ENCODE measurements at places on chromosomes 4 and X.

DNA sequence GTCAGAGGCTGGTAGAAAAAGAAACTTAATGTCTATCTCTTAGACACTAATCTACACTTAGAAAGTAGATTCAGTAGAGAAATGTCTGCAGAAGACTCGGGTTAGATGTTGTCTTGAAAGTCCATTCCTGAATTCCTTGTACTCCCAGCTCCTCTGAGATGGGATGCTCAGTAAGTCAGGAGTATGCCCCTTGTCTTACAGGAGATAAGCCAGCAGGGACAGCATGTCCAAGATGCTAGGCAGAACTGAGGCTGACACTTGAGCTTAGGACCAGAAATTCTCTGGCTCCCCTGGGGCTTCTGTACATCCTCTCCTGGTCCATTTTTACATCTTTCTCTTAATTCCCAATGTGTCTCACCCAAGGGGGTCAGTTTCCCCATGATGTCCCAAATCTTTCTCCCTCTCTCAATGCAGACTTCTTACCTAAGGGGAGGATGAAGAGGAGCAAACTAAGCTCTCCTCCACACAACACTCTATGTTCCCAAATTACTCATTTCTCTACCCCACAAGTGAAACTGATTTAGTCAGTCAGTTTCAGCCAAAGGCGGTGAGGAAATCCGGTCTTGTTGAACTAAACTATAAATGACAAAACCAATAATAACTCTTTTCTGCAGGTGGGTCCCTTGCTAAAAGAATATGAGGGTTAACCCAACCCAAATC lies 558.2 kb upstream of the DIPK2B start:
- DNase-seq = no peak

DNA sequence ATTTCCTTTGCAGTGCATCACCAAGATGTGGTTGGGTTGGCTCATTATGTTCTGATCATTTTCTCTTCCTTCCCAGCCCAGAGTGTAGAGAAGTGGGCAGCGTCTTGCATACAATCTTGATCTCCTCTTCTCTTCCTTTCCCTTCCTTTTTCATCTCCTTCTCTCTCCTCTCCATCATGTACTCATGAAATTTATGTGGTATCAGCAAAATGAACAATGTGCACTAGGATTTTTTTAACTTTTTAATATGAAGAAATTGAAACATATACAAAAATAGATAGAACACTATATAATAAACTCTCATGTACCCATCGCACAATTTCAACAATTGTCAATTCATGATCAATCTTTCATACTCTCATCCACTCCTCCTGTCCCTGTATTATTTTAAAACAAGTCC lies 593.5 kb downstream of the BCOR start:
- no peak for DNase-seq

DNA sequence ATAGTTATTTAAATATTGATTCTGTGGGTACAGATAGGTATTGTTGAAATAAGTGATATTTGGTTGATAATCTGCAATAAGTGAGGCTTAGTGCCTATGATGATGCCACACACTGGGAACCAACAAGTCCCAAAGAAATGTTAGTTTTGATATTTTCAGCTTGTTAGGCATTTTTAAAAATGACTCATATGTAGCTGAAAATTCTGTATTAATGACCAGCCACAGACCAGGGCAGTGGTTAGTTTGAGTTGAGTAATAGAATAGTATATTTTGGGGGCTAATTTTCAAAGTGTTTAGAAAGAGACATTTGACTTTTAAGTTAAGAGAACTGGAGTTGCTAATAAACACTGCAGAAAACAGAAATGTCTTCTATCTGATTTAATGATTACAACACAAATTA lies 9.4 kb downstream of the INTU start:
- DNase-seq = no peak

DNA sequence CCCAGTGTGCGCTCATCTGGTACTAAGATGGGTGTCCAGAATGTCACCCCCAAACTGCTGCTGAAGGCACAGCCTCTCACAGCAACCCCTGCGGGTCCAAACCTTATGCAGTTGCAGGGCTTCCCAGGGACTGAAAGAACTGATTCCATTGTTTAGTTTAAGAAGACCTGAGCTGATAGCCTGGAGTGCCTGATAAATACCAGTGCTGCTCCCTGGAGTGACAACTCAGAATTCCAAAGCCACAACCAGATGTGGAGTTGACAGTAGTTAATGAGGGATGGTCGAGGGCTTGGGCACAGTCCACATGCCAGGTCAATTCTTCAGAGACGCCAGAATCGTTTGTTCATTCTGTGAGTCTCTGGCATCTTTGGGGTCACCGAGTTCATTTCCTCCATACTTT lies 71.2 kb downstream of the LNX1 start:
- DNase-seq = no peak

DNA sequence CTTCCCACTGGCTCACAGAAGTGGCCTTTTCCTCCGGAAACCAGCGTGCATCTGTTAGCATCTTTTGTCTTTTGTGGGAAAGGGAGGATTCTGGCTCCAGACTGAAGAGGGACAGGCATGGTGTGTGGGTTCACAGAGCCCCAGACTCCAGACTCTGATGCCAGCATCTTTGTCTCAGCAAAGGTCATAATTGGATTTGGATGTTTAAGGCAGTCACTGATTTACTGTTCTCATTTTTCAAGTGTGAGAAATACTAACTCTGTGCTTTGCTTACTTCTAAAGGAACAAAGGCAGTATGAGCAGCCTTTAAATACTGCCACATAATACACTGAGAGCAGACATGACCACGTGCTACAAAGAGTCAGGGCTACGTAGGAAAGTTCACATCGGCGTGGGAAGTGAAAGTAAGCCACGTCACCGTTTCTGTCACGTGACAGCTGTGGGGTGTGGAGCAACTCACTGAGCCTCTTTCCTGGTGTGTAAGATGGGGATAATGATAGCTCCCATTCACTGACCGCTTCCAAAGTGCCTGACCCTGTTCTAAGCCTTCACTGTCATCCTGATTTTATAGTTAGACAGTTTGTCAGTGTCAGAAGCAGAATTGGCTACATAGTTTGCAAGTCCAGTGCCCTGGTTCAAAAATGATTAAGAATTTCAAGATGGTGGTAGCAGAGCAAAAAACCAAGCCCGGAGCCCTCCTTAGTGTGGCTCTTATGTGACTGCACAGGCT lies 24.8 kb upstream of the TMSB4X start:
- no peak for DNase-seq

GRCh38 chr4:52091801-52092200 lies 40.7 kb downstream of the SPATA18 start:
- no peak for DNase-seq

DNA sequence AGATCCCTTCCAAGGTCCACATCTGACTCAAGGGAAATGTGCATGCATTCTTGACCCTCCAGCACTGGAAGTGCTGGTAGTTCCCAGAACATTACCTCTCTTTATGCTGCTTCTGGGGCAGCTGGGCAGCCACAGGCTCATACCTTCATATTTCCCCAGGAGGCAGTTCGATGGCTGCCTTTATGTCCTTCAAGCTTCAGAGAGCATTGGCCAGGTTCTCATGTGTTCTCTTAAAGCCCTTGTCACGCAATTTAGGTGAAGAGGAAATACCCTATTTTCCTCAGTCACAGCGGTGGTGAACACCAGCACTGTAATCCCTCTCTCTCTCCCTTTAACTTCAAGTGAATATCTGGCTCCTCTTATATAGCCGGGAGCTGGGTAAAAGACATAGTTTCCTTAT lies 134.3 kb downstream of the MID1IP1 start:
- DNase-seq = no peak

- no peak for DNase-seq
Measured at GRCh38 chr4:1045193-1045594, 33.8 kb downstream of the FGFRL1 start.

- DNase-seq = no peak
Measured at GRCh38 chr4:52711834-52712250, 39.4 kb downstream of the ERVMER34-1 start.

GRCh38 chr4:135598151-135598550 lies 1396.6 kb upstream of the PABPC4L start:
- DNase-seq = no peak

GRCh38 chrX:31112226-31112999 lies 40.6 kb upstream of the FTHL17 start:
- no peak for DNase-seq

DNA sequence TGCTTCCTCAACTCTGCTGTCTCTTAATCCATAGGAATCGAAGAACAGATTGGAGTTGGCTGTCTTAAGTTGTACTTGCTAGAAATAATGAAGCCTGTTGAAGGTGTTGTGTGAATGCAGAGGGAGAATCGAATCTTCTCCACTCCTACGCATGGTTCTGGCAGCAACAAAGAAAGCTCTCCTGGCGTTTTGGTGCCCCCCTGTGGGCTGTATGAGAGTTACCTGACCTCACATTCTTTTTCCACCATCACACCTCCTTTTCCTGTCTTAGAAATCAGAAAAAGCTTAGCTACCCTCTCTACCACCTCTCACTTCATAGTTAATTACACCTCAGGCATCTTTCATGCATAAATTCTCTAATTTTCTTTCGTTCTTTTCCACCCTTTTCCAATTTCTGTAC lies 16.3 kb downstream of the KLF8 start:
- DNase-seq = peak; percentile 38

- no peak for DNase-seq
Measured at GRCh38 chr4:153027866-153028265, 91.7 kb downstream of the FHDC1 start.

GRCh38 chr4:8045909-8046308 lies 106.2 kb upstream of the AFAP1 start:
- no peak for DNase-seq

DNA sequence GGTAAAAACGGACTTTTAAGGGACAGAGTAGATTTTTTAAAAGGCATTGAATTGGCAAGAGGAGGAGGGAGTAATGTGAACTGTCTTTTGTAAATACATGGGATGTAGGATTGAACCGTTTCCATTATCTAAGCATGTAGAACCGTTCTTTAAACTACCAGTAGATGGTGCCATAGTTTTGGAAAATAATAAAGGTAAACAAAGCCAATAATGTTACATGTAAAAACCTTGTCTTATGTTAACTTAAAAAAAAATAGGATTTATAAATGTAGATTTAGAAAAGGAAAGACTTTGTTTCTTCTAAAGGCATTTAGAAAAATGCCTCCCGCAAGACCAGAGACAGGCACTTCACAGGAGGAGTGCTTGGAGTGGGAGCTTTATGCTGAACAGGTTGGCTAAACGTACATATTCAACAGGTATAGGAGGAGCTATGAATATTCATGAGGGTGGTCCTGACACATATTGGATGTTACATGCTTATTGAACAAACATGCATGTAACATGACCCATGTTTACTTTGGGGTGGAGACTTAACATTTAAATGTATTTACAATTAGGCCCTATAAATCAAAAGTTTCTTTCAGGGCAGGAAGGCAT lies 45.5 kb upstream of the FAM241A start:
- peak; percentile 48 for DNase-seq

DNA sequence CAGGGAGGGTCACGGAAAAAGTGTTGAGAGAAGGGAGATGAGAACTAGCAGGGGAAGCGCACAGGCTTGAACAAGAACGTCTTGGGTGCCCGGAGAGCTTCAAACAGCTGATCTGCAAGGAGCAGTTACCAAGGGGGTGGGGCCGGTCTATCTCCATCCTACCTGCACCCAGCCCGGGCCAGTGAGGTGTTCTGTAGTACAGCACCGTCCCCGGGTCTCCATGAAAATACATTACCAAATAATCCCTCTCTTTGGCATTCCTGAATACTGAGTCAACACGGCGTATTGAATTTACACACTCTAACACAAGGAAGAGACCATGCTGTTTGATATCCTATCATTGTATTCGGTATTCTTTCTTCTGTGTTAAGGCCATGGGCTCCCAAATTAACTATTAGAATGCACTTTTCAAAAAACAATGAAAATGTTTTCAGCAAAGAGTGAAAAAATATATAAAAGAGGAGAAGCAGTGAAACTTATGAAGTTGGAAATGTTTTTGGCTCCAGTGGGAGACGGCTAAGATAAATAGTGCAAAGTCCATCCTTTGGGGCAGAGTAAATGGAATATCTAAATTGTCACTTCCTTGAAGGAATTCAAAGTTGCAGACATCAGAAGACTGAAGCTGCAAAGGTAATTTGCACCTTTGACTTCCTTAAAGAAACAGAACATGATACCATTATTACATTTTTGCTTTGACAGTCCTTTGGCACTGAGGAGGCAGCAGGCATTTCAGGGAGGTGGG lies 90.3 kb downstream of the DHRSX start:
- no peak for DNase-seq

DNA sequence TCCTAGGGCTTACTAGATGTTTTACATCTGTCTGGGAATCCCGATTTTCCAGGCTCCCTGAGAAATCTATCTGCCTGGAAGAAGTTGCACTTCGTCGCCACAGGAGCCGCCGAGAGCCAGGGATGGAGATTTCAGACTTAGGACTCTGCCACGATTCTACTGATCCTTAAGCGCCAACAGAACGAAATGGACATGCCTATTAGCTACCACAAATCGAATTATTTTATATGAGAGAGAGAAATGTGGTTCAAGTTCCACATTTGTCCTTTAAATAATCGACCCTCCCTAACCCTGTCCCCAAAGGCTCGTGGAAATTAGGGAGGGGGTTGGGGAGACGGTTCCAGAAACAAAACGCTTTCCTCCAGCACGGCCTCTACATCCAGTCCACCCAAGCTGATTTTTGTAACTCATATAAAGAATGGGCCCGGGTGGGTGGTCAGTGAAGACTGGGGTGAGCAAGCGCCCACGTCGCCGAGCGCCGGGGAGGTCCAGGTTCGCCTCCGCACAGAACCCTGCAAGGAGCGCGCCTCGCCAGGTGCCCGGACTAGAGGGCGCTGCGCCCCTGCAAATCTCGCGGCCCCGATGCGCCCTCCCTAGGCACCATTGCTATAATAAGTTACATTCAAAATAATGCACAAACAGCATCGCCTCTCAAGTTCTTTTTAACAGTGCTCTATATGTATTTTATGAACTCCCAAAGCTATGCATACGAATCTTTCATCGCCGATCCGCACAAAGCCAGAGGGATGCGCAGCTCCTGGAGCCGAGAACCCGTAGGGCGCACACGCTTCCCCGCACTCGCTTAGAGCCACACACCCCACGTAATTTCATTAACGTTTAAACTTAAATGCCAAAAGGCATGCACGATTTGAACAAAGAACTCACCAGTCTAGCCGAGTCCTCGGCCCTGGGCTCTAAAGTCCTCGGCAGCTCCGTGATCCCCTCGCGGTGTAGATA lies 2.1 kb upstream of the FAT1 start:
- peak; percentile 51 for DNase-seq

- DNase-seq = no peak
Measured at GRCh38 chrX:46573331-46573891, at the start of gene CHST7. Gene CHST7, plus strand, starts transcription at chrX:46573765. Its CDS starts 167 bp downstream, at chrX:46573932.

DNA sequence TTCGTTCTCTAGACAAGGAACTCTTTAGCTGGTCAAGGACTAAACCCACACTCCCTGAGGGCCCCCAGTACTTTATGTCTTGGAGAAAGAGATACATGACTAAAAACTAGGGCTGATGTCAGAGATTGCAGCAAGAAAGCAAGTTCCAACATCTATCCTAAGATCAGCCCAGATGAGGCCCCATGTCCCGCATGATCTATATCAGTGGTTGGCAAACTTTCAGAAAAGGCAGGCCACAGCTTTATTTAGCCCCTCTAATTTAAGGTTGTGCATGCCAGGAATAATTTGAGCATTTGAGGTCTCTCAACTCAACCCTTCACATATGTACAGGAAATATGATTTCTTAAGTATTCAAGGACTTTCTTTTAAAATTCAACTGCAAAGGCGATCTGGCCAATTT lies 44.1 kb upstream of the FRMD7 start:
- DNase-seq = no peak
